Ureter (tissue), 1 donor: ENCODE measurements at places on chromosomes 2 and 18. TPM values are rescaled to one million over a fixed set of nuclear protein-coding genes. Genes with fewer than 3 reads are reported as not detected.

GRCh38 chr2:232779465-232779864 lies 3.1 kb upstream of the KCNJ13 start:
- DNase-seq: no peak

DNA sequence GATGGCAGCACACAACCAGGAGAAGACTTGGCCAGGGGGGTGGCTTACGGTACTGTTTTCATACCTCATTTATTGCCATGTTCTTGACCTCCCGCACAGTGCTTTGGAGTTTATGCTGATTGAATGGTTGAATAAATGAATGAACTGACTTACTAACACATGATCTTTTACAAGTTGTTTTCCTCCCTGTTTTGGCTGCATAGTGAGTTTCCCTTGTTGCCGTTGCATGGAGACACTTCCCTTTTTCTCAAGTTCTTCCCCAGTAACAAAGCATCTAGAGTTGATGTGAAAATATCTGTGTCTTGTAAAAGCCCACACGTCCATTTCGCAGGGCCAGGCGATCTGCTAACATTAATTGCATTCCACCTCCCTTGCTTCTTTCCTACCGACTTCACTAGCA lies 35.7 kb upstream of the RAB1A start:
- no peak for DNase-seq

Gene ASIC4
- total RNA-seq: 0.13 TPM

Gene LONRF2
- total RNA-seq: 3.6 TPM

DNA sequence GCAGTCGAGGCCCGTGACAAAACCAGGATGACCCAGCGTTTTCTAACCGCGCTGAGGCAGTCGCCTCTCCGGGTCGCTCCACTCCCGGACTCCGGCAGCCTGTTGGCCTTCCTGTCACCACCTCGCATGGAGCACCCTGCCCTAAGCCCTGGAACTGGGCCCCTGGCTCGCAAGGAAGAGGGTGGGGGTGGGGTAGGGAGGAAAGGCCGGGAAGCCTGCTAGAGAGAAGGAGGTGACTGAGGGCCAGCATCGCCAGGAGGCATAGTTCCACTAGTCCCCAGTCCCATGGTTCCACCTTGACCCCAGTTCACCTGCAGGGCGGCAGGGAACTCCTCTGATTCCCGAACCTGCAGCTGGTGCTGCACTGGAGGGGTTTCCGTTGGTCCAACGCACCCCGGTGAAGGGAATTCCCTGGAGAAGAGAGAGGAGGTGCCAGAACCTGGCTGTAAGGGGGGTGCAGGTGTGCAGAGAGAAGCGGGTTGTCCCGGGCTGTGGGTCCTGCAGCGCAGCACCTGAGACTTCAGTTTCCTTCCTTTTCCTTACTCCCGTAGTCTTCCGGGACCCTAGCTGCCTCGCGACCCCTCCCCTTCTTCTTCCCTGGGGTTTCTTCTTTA lies 11.8 kb upstream of the EN1 start:
- no peak for DNase-seq

Gene RAB6C
- 0.34 TPM for total RNA-seq

Gene MBD2
- 95.7 TPM for total RNA-seq

GRCh38 chr18:75471850-75472249 lies 44.3 kb upstream of the SMIM21 start:
- DNase-seq: no peak

Gene C2orf81
- 5.5 TPM for total RNA-seq

Gene CFC1
- not detected for total RNA-seq

GRCh38 chr2:205296959-205297358 lies 385.3 kb upstream of the NRP2 start:
- DNase-seq: no peak

Gene ZNF521
- total RNA-seq: 11.6 TPM

Gene ALPG
- total RNA-seq: not detected

GRCh38 chr18:58452454-58453166 lies 176.3 kb downstream of the ALPK2 start:
- DNase-seq: no peak

DNA sequence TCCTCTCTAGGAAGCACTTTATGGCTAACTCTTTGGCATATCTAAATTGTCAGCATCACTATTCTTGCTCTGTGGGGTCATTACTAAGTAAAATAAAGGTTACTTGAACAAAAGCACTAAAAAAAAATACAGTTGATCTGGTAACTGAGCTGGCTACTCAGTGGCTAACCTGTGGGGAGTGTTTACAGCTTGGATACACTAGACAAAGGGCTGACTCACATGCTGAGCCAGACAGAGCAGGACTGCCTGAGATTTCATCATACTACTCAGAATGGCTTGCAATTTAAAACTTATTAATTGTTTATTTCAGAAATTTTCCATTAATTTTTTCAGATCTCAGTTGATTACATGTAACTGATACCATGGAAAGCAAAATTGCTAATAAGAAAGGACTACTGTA lies 1690.4 kb upstream of the SLC39A10 start:
- no peak for DNase-seq

DNA sequence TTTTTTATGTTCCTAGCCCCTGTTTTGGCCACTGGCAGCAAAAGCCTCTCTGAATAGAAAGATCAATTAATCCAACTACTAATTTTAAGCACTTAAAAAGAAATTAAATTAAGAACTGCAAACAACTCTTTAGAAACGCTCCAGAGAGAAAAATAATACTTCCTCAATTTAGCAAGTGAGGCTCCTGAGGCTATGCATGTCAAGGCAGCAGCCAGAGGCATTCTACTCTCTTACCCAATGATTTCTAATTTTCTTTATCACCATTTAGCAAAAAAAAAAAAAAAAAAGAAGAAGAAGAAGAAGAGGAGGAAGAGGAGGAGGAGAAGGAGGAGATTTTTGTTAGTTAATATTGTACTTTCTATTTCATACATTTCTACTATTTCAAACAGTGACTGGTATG lies 68.5 kb downstream of the TMEM237 start:
- no peak for DNase-seq

Gene NOSTRIN
- 31.4 TPM for total RNA-seq

Gene CAVIN2
- 52.4 TPM for total RNA-seq

GRCh38 chr2:162090109-162090508 lies 16.1 kb upstream of the DPP4 start:
- DNase-seq: no peak

- no peak for DNase-seq
Measured at GRCh38 chr2:232793271-232793670, 16.9 kb upstream of the KCNJ13 start.

Gene CXCR4
- 23.2 TPM for total RNA-seq

GRCh38 chr2:153059338-153060052 lies 341.1 kb downstream of the ARL6IP6 start:
- DNase-seq: no peak

DNA sequence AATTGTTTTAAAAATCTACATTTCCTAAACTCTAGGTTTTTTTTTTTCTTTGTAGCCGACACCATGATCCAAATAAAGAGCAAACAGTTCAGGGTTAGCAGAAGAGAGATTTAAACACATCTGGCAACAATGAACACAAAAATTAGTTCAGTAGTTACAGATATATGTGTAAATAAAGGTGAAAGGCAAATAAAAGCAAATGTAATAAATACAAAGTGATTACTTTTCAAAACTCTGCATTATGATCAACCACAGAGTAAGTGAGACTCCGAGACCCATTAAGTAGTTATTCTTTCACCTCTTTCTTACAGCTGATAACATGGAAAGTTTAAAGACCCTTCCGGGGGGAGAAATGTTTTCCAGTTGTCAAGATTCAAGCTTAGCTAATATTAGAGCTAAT lies 716 bp downstream of the CALCRL start:
- DNase-seq: no peak

Gene ANKRD23
- 10.2 TPM for total RNA-seq

Gene CD226
- 2.4 TPM for total RNA-seq

- DNase-seq: no peak
Measured at GRCh38 chr18:75500545-75500944, 73.0 kb upstream of the SMIM21 start.

Gene RGPD3
- total RNA-seq: 0.10 TPM

DNA sequence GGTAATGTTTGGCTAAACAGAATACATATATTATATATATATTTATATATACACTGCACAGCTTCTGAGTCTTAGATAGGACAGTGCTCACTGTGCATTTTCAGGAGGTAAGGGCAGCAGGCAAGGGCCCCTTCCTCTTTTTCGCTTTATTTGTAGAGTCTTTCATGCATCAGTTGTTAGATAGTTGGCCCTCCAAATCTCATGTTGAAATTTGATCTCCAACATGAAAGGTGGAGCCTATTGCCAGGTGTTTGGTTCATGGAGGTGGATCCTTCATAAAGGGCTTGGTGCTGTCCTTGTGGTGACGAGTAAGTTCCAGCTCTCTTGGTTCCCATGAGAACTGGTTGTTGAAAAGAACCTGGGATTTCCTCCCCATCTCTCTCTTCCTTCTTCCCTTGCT lies 48.1 kb downstream of the TSN start:
- DNase-seq: no peak

Gene DSG1
- total RNA-seq: 0.13 TPM

- no peak for DNase-seq
Measured at GRCh38 chr2:29033172-29033571, 41.2 kb downstream of the PCARE start.

DNA sequence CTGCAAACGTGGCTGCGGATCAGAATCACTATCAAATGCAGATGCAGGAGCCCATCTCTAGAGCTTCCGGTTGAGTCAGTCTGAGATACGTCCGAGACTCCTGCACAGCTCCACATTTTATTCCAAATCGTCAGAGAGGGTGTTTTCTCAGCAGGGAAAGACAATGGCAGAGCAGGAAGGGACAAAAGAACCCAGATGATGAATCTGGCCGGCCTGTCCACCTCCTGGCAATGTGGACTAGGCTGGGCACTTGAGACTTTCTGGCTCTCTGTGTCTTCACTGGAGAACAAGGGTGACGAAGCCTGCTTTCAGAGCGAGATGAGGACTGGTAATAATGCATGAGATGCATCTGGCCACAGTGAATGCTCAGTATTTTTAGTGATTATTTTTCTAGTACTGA lies 255.9 kb upstream of the MYT1L start:
- DNase-seq: no peak

DNA sequence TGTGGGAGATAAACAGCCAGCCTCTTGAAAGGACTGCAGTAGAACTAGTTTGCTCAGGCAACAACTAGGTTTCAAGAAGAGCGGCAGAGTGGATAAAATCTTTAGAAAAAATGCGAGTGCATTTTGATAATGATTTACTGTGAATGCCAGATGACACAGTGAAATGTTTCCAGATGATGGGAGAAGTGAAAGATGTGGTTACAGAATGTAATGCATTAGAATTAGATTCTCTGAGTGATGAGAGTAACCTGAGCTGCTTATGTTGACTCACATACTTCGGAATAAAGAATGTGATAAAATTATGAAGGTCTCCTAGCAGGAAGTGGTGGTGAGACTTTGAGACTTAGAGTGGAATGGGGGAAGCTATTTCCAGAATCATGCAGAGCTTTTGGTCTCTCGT lies 184.3 kb downstream of the GULP1 start:
- no peak for DNase-seq

DNA sequence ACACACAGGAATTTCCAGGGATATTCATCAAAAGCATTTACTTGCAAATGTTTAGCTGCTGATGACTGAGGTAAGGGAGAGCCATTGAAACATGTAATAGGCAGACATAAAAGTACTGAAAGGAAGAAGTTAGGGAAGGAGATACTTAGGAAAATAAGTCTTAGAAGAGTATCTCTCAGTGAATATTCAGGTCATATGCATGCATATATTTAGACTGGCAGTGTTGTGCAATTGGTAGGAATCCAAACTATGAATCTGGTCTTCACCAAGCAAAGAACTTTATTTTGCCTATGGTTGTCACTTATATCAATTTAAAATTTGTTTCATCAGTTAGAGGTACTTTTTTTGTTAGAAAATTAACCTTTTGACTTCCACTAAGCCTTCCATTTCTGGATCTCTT lies 1490.7 kb downstream of the SUCLG1 start:
- DNase-seq: no peak

GRCh38 chr18:9914334-9914583 lies 443 bp downstream of the VAPA start:
- DNase-seq: no peak
